ENCODE measurements at places on chromosomes 11 and 22. TPM values are rescaled to one million over a fixed set of nuclear protein-coding genes. Genes with fewer than 3 reads are reported as not detected.

Gene SUN2
- 518 TPM for total RNA-seq

Gene PATE2
- not detected for total RNA-seq

Gene CTSW
- total RNA-seq, result 29.5 TPM

Gene ANO9
- 77.6 TPM for total RNA-seq

Gene RASD2
- total RNA-seq, result not detected

Gene MB
- total RNA-seq, result 0.80 TPM

Gene LYVE1
- total RNA-seq, result not detected

Gene CST6
- 0.59 TPM for total RNA-seq

Gene DNAJB7
- total RNA-seq, result not detected

Measured in T-helper 1 cell treated with Interleukin-12 subunit alpha and Interleukin-12 subunit beta and Interleukin-4 antibody, amounts not matched to agents 30 ng/mL and 1 ng/mL, for 36 hours (primary cell).